Activated CD4-positive, alpha-beta T cell treated with anti-CD3 and anti-CD28 coated beads for 1 hour (primary cell): ENCODE measurements at places on chromosomes 4 and X.

DNA sequence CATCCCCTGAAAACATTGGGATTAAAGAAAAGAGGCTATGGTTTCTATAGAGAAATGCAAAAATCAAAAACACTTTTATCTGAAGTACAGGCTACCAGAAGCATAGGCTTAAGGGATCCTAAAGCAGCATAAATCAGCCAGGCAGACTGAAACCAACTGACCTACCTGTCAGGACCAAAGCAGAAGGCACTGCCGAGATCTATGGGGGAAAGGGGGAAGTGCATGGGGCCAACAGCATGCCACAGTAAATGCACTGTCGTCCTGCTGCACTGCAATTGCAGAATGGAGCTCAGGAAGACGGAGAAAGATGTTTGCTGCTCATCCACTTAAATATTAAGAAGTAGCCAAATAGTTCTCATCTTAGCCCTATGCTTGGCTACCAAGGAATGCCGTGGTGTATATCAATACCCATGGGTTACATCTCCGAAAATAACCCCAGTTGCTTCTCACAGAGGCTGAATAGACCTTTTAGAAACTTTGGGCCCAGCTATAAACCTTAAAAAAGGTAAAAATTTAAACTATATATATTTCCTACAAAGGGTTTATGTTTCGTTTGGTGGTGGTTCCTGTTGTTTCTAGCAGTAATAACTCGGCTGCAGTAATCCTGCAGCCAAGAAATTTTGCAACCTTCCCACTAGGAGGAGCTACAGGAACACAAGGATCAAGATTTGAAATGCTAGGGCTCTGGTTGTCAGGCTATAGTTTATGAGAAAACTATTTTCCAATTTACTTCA lies 312.2 kb upstream of the DIAPH2 start:
- no peak for DNase-seq

DNA sequence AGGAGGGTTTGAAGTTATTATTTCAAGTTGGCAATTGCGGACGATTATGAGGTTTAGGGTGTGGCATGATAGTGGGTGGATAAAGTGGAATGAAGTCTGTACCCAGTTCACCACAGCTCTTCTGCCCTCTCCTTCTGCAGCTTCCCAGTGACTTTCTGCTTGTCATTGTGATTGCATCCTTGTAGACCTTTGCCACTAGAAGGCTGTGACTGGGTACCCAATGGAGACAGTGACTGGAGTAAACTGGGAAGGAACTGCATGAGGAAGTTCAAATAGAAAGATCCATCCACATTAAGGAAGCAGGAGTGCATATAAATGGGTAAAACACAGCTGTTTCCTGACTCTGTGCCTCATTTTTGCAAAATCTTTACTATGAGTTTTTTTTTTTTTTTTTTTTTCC lies 53.5 kb upstream of the SPANXN3 start:
- no peak for DNase-seq

- no peak for DNase-seq
Observed at GRCh38 chr4:138671106-138671505, 344.5 kb upstream of the NOCT start.

DNA sequence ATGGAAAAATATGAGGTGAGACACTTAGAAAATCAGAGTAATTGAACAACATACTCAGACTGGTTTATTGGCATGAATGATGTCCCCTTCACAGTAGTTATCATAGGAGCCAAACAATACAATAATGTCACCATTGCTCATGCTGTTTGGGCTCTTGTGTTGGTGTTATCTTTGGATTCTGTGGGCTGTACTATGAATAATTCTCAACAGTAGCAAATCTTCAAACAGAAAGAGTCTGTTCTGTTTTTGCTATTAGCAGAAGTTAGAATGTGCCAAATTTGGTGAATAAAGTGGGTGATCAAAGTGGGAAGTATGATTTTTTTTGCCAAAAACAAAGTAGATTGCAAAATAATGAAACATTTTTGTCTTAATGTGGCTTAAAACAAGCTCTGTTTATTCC lies 58.3 kb downstream of the GRID2 start:
- DNase-seq = no peak

DNA sequence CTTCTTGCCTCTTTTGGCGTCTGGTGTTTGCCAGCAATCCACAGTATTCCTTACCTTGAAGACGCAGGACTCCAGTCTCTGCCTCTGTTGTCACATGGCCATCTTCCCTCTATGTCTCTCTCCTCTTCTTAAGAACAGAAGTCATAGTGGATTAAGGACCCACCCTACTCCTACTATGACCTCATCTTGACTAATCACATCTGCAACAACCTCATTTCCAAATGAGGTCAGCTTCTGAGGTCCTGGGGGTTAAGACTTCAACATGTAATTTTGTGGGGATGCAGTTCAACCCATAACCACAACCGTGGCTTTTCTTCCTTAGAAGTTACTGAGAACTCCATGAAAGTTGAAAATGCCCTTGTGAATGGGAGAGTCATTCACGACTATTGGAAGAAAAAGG lies 23.3 kb downstream of the TLR8 start:
- no peak for DNase-seq

DNA sequence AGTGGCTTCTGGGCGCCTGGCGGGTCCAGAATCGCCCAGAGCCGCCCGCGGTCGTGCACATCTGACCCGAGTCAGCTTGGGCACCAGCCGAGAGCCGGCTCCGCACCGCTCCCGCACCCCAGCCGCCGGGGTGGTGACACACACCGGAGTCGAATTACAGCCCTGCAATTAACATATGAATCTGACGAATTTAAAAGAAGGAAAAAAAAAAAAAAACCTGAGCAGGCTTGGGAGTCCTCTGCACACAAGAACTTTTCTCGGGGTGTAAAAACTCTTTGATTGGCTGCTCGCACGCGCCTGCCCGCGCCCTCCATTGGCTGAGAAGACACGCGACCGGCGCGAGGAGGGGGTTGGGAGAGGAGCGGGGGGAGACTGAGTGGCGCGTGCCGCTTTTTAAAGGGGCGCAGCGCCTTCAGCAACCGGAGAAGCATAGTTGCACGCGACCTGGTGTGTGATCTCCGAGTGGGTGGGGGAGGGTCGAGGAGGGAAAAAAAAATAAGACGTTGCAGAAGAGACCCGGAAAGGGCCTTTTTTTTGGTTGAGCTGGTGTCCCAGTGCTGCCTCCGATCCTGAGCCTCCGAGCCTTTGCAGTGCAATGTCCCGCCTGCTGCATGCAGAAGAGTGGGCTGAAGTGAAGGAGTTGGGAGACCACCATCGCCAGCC lies at the start of gene ATOH1:
ATOH1 (plus strand) TSS at position 422 of the 663 bp plus-strand sequence; CDS start at position 596, 174 bp downstream.
- no peak for DNase-seq

- DNase-seq = no peak
Observed at GRCh38 chr4:6887591-6888371, 21.8 kb upstream of the TBC1D14 start.

DNA sequence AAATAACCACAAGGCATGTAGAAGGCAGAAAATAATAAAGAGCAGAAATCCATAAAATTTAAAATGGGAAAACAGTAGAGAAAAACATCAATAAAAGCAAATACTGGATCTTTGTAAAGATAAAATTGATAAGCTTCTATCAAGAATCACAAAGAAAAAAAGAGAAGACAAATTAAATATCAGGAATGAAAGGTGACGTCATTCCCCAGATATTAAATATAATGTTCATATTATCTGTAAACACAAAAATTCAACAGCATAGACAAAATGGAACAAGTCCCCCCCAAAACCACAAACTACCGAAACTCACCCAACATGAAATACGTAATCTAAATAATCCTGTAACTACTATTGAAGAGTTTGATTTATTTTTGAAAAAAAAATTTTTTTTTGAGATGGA lies 30.5 kb upstream of the FAM120C start:
- no peak for DNase-seq

DNA sequence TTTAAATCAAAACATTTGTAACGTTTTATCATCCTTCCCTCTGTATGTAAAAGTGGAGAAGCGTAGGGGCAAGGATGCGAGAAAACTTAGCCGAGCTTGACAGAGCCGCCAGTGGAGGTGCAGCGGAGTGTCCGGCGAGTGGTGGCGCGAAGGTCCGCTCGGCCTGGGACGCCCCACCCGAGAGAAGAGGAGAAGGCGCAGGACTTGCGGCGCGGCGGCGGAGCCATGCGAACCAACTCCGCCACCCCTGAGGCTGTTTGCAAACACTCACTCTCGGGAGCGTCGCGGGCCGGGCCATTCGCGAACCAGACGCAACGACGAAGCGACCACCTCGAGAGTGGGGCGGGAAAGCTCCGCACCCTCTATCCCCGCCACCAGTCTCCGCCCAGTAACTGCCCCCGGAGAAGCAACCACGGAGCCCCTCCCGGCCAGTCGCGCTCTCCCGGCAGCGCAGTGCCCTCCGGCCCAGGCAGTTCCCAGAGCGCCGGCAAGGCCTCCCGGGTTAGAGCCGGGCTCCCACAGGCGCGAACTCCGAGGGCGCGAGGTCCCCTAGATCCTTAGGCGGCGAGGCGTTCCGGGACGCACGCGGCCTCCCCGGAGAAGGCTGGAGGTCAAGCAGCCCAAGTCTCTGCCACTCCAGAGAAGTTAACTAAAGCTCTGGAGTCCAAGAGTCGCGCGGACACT lies 2.3 kb upstream of the MAB21L2 start:
- no peak for DNase-seq

GRCh38 chr4:159455675-159456237 lies 352.9 kb downstream of the RAPGEF2 start:
- DNase-seq = no peak

- DNase-seq = no peak
Observed at GRCh38 chrX:29541038-29541437, 674.3 kb upstream of the MAGEB2 start.

DNA sequence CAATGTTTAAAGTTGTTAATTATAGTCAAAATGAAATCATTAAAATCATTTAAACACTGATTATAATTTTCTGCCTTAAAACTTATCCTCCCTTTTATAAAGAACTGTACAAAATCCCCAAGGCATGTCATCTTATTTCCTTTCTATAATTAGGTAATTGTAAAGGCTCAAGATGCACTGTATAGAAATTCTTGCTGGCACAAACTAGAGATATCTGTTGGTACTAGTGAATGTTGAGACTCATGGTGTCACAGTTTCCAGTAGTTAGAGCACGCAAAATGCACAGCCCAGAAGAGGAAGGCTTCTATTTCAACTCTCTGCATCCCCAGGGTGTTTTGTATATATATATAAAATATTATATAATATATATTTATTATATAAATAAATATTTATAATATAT lies 22.7 kb upstream of the PLA2G12A start:
- no peak for DNase-seq

DNA sequence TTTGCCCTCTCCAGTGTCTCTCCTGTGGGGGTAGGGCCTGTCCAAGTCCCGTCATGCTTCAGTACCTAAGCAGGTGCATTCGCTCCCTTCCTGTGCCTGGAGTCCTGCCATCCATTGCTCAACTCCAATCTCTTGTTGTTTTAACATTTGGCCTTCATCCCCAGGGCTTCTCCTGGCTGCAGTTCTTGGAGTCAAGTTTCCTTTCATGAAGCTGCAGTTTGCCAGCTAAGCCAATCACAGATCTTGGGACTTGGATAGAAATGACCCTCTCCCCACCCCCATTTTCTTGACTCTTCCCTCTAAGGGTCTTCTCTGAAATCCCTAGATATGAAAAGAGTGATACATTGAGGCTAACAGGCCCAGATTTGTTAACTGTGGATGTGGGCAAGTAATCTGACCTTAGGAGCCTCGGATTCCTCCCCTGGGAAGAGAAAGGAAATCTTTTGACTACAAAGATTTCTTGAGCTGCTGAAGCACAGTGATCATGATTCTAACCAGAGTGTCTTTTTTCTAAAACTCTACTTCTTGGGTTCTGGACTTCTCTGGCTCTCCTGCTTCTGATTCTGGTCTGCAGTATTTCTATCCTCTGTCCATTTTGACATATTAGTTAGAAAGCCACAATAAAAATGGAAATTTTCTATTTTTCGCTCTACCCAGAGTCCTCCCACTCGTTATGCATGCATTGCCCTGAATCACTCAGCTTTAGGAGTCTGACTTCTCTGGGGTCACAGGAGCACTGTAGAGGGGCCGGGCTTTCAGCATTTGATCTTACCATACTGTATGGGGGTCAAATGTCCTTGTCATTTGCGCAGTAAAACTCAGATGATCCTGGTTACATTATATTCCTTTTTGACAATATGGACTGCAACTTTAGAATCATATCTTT lies 61.0 kb downstream of the CHRNA9 start:
- no peak for DNase-seq

GRCh38 chrX:2620576-2620975 lies 70.5 kb upstream of the CD99 start:
- no peak for DNase-seq

DNA sequence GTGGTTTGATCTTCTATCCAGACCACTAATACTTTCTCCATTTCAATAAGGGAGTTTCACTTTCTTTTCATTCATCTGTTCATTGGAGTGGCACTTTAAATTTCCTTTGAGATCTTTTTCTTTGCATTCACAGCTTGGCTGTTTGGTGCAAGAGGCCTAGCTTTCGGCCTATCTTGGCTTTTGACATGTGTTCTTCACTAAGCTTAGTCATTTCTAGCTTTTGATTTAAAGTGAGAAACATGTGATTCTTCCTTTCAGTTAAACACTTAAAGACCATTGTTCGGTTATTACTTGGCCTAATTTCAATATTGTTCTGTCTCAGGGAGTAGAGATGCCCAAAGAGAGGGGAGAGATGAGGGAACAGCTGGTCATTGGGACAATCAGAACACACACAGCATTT lies 24.3 kb downstream of the CXCL13 start:
- no peak for DNase-seq

GRCh38 chr4:165222651-165222994 lies 15.3 kb downstream of the KLHL2 start:
- DNase-seq = no peak

- DNase-seq = no peak
Observed at GRCh38 chr4:41935652-41936021, 408 bp downstream of the TMEM33 start.

DNA sequence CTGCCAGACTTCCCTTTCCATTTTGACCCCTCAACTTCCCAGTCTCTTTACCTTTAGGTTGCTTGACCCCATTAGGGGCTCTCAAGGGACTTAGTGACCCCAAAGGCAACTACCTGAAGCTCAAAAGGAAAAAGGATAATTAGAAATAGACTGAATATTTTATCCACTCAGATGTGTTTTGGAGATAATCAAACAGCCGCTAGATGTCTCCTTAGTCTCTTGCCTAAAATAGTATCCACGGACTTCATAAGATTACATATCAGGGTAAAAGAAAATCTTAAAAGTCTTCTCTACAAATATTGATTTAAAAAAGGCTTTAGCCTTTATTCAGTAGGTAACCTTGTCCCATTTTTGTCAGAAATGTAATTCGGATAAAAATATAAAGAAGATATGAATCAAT lies 21.0 kb upstream of the RHOXF2 start:
- no peak for DNase-seq

GRCh38 chr4:21102667-21103066 lies 402.4 kb downstream of the PACRGL start:
- no peak for DNase-seq

- DNase-seq = no peak
Observed at GRCh38 chrX:46444011-46444410, 101.2 kb downstream of the ZNF674 start.

- DNase-seq = no peak
Observed at GRCh38 chrX:10015355-10015722, 48.2 kb downstream of the CLDN34 start.

- peak; percentile 11 for DNase-seq
Observed at GRCh38 chrX:155819966-155820491, 61.1 kb upstream of the VAMP7 start.

- DNase-seq = no peak
Observed at GRCh38 chr4:169269916-169270809, 593 bp downstream of the SH3RF1 start.
